Thyroid gland (tissue), 4 donors: ENCODE measurements at places on chromosomes 5 and 9. TPM values are rescaled to one million over a fixed set of nuclear protein-coding genes. Genes with fewer than 3 reads are reported as not detected.

DNA sequence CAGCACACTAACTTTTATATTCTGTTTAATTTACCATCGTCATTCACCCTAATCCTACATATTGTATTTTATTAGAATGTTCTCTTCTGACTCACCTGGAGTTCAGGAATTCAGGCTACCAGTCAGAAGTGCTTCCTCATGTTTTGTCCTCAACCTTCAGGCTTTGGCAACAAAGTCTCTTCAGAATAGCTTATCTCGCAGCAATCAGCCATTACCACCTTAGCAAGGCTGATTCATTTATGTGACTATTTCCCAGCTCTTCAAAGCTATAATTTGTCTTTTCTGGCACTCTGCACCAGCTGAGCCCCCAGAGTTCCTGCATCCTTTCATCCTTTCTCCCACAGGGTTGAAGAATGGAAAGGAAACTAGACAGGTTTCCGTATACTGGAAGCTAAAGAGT lies 365.5 kb upstream of the CDH18 start:
- H3K27me3 ChIP-seq = no peaks in the 10 kb centered on the region
- H3K4me1 ChIP-seq = no peaks in the 10 kb centered on the region
- no peaks in the 10 kb centered on the region for H3K36me3 ChIP-seq
- no peak overlapping the region for H3K4me3 ChIP-seq
- no peak overlapping the region for H3K27ac ChIP-seq

- DNase-seq = no peak
- peaks cover 24% of the 10 kb centered on the region for H3K4me1 ChIP-seq
- H3K27me3 ChIP-seq = no peaks in the 10 kb centered on the region
- H3K4me3 ChIP-seq = no peak overlapping the region
- no peaks in the 10 kb centered on the region for H3K36me3 ChIP-seq
- H3K27ac ChIP-seq = no peak overlapping the region
Observed at GRCh38 chr5:136057401-136058038, 28.7 kb downstream of the TGFBI start.

GRCh38 chr5:5221724-5222123 lies 81.6 kb downstream of the ADAMTS16 start:
- no peak for DNase-seq
- H3K27me3 ChIP-seq = no peaks in the 10 kb centered on the region
- no peak overlapping the region for H3K4me3 ChIP-seq
- no peak overlapping the region for H3K27ac ChIP-seq
- no peaks in the 10 kb centered on the region for H3K36me3 ChIP-seq
- no peaks in the 10 kb centered on the region for H3K4me1 ChIP-seq

The N4BP3 gene
- total RNA-seq = 6.4 TPM

The PGM5 gene
- 34.9 TPM for total RNA-seq
